ENCODE measurements at places on chromosomes 13 and 19.
A peak's percentile ranks its signal among the peaks of the same experiment; 100 is the strongest.

DNA sequence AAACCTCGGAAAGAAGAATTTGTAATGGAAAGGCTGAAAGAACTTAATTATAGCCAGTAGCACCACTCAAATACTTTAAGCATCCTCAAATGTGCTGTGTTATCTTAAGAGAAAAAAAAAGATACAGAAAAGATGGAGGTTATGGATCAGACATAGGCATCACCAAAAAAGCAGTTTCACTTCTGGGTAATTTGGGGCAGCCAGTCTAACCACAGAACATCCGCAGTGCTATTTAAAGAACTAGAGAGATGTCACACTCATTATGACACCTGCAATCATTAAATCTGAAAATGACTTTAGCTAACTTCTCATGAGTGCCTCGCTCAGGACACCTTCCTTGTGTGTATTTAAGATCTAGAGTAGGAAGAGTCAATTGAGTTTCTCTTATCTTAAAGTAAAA, 211.8 kb downstream of the RBM26 start:
- DNase-seq: peak; percentile 72

- no peak for DNase-seq
Observed at GRCh38 chr13:50378509-50379044, 363.3 kb downstream of the KCNRG start.

GRCh38 chr19:23263870-23264590, 13.8 kb upstream of the ZNF724 start:
- DNase-seq: no peak

- no peak for DNase-seq
Observed at GRCh38 chr19:27709496-27709895, 1503.5 kb downstream of the UQCRFS1 start.

GRCh38 chr13:32035716-32036115, 4.1 kb downstream of the FRY start:
- DNase-seq: no peak

DNA sequence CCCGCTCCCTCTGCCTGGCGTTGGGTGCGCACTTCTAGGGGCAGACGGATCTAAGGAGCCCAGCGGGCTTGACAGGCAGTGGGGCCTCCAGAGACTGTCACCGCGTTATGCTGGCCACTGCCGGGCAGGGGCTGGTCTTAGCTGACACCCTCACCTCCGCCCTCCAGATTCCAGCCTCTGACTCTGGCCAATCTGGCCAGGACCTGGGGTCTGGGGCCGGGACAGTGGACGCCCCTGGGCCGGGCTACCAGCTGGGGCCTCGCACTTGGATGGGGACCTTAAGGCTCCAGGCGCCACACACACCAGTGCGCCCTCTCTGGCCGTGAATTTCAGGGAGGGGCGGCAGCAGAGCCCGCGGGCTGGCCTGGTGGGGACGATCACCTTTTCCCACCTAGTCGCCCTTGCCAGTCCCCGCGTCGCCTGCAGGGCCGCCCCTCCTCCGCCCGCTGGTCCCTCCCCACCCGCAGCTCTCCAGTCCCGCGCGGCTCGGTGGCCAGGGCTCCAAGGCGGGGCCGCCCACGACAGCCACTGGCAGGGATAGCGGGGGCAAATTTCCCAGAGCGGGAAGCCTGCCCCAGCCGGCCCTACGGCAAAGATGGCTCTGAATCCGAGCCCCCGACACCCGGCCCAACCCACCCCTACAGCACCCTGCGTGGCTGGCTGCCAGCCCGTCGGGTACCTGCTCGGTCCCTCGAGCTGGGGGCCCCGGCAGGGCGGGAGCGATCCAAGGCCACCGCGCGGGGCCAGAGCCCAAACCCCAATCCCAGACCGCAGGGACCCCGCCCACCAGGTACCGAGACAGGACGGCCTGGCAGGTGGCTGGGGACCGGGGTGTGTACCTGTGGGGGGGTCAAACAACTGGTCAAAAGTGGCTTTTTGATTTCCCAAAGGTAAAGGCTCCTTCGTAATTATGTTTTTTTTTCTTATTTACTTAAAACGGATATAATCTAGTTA, 6.1 kb upstream of the ZNF98 start:
- DNase-seq: no peak

DNA sequence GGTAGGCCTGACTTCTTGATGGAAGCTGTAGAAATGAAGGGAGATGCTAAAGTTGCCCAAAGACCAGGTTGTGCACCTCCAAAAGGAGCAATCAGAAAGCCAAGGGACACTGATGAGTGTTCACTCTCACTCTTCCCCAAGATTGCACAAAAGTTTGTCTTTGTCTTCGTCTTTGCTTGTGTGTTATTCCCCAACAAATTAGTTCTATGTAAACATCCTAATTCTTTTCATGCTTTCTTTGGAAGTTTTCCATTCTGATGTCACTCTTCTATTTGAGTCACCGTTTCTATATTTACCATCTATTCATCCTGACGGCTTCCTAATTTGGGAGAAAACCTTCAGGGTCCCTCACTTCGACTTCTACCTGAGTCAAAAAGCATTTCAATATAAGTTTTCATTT, 3.7 kb upstream of the TMEM272 start:
- DNase-seq: no peak

GRCh38 chr13:112904436-112904960, 64.5 kb upstream of the MCF2L start:
- no peak for DNase-seq

- no peak for DNase-seq
Observed at GRCh38 chr13:109816808-109817203, 30.4 kb upstream of the IRS2 start.

DNA sequence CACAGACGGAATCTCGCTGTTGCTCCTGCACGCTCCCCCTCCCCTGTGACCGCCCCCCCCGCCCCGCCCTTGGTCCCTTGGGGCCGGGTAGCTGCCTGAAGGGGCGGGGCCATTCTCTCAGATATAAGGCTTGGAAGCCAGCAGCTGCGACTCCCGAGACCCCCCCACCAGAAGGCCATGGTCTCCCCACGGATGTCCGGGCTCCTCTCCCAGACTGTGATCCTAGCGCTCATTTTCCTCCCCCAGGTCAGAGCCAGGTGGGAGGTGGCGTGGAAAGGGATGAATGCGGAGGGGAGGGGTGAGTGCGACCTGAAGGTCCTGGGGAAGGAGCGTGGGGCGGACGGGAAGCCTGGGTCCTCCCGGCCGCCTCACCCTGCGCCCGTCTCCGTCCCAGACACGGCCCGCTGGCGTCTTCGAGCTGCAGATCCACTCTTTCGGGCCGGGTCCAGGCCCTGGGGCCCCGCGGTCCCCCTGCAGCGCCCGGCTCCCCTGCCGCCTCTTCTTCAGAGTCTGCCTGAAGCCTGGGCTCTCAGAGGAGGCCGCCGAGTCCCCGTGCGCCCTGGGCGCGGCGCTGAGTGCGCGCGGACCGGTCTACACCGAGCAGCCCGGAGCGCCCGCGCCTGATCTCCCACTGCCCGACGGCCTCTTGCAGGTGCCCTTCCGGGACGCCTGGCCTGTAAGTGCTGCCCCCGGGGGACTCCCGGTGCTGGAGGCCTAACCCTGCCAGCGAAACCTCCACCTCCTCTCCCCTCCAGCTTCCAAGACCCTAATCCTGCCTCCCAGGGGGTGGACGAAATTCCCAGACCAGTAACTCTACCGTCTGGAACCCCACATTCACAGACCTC, at the start of gene DLL3:
DLL3 (plus strand) TSS at position 150 of the 845 bp plus-strand sequence; CDS start at position 178, 28 bp downstream.
- DNase-seq: no peak

DNA sequence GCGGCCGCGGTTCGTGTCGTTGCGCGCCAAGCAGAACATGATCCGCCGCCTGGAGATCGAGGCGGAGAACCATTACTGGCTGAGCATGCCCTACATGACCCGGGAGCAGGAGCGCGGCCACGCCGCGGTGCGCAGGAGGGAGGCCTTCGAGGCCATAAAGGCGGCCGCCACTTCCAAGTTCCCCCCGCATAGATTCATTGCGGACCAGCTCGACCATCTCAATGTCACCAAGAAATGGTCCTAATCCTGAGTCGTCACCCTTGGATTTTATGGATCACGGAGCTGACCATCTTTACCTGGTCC, 475 bp downstream of the MRPL57 start:
- DNase-seq: no peak

- DNase-seq: peak; percentile 89
Observed at GRCh38 chr19:11089254-11090013, at the start of gene LDLR. TSS of gene LDLR (plus strand) at chr19:11089463. CDS start at chr19:11089549, 86 bp downstream.

DNA sequence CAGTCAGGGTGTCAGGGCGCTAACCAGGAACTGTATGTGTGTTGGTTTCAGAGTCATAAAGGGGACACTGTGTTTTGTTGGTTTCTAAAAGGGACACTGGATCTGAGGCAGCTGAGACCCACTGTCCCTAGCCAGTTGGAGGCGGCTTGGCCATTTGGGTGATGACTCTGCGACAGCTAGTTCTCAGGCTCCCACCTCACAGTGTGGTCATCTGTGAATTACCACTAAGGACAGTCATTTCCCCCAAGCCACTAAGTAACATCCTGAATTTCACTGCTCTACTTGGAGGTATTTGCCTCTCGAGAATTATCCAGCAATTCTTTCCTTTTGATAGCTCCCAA, 51.5 kb downstream of the EPS15L1 start:
- no peak for DNase-seq

- DNase-seq: no peak
Observed at GRCh38 chr13:74562381-74562780, 428.2 kb upstream of the KLF12 start.

DNA sequence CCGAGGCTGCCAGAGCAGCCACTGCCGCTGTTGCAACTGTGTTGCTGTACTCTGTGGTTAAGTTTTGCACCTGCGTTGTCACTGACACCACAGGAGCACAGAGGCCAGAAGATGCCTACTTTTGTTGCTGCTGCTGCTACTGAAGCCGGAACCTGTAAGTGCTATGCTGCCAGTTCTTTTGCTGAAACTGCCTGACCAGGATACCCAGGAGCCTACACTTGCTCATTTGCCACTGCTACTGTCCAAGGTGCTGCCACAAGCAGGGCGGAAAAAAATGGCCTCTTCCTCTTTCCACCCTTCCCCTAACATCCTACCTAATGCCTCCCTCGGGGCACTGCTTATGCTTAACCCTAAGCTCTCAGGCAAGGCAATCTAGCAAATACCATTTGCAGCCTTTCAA, 29.0 kb upstream of the NBEA start:
- no peak for DNase-seq

DNA sequence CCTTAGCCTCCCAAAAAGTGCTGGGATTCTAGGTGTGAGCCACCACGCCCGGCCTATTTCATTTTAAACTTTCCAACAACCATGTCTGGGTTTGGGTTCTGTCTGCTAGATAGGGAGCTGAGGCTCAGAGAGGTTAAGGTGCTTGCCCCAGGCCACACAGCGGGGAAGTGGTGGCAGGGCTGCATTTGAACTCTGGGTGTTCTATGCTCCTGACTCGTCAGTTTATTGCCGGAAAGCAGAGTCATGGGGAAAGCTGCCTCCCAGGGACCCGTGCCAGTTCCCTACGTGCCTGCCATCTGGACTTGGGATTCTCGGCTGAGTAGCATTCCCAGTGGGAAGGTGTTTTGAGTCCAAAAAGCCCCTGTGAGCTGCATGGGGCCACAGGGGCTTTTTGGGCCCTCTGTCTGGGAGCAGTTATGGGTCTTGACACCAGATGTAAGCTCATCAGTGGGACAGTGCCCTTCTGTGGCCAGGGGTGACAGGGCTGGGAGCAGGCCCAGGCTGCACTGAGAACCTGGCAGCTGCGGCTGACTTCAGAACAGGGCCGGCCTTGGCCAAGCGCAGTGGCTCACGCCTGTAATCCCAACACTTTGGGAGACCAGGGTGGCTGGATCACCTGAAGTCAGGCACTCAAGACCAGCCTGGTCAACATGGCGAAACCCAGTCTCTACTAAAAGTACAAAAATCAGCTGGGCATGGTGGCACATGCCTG, 10.9 kb downstream of the RFX1 start:
- no peak for DNase-seq

- no peak for DNase-seq
Observed at GRCh38 chr19:7292352-7292949, 1.8 kb downstream of the INSR start.

GRCh38 chr13:43277142-43277541, 253.8 kb downstream of the DNAJC15 start:
- no peak for DNase-seq

DNA sequence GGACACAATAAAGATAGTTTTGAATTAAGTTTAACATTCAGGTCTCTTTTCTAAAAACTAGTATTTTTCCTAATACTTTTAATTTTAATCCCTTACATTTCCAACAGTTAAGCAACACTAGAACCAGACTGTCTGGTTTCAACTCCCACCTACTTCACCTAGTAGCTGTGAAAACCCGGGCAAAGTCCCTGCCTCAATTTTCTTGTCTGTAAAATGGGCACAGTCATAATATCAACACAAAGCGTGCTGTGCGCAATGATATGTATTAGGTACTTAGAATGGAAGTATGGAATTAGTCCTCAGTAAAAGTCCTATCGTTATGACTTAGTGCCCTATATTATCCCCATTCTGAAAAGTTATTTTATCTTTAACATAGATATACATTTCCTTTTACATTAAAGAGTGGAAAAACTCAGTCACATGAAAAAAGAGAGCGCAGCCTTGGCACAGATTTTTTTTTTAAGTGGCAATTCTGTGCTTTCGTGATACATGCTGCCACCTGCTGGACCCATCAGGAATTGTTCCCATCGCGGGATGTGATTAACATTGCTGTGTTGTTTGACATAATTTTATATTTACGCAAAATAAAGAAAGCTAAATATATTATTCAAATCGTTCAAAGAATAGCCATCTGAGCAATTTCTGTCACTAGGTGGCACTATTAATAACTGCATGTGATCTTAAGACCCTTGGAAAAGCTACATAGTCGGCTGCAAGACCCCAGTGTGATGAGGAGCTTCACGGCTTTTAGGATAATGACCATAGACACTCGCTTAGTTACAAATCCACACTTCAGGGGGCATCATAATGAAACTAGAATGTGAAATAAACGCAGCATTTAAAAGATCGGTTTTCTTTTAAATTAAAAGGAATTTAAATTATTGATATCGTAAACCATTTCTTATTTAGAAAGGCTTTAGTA, 59.9 kb downstream of the LIG4 start:
- DNase-seq: peak; percentile 15

DNA sequence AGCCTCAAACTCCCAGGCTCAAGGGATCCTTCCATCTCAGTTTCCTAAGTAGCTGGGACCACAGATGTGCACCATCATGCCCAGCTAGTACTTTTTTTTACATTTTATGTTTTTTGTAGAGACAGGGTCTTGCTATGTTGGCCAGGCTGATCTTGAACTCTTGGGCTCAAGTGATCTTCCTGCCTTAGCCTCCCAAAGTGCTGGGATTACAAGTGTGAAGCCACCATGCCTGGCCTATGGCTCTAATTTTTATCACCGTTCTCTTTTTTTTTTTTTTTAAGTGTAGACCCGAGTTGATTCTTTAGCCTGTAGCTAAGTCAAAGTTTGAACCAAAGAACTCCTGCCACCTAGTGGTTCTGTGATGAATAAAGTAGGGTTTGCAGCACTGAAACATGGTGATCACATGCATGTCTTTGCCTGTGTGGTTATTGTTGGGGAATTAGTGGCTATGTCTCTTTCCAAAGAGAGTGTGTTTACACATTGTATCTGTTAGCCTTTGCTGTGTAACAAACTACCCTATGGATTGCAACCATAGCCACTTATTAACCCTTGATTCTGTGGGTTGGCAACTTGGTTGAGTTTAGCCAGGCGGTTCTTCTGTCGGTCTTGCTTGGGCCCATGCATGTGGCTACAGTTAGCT, 11.6 kb downstream of the NFILZ start:
- no peak for DNase-seq

GRCh38 chr19:35303357-35303915, 11.5 kb downstream of the MAG start:
- no peak for DNase-seq

Measured in T-helper 2 cell treated with Interferon-gamma antibody and Interleukin-4, amounts not matched to agents 5 μg/mL and 100 μg/mL, for 36 hours (primary cell).